ENCODE measurements at places on chromosomes 3 and 15.

- H3K27me3 ChIP-seq = no peaks in the 10 kb centered on the region
- H3K4me3 ChIP-seq = no peak overlapping the region
- DNase-seq = no peak
- peaks cover 34% of the 10 kb centered on the region for H3K36me3 ChIP-seq
- H3K4me1 ChIP-seq = peaks cover 36% of the 10 kb centered on the region
- no peak overlapping the region for H3K27ac ChIP-seq
Observed at GRCh38 chr15:34984889-34985630, 3.0 kb downstream of the ZNF770 start.

- H3K4me3 ChIP-seq = no peak overlapping the region
- H3K27ac ChIP-seq = no peak overlapping the region
- no peak for DNase-seq
- no peaks in the 10 kb centered on the region for H3K36me3 ChIP-seq
Observed at GRCh38 chr3:32220006-32220405, 18.5 kb upstream of the CMTM8 start.

GRCh38 chr3:23308986-23309625 is 106.0 kb downstream of the UBE2E2 start:
- H3K4me3 ChIP-seq = no peak overlapping the region
- H3K36me3 ChIP-seq = no peaks in the 10 kb centered on the region
- peaks cover 18% of the 10 kb centered on the region for H3K4me1 ChIP-seq
- H3K27ac ChIP-seq = no peak overlapping the region
- H3K27me3 ChIP-seq = no peaks in the 10 kb centered on the region

DNA sequence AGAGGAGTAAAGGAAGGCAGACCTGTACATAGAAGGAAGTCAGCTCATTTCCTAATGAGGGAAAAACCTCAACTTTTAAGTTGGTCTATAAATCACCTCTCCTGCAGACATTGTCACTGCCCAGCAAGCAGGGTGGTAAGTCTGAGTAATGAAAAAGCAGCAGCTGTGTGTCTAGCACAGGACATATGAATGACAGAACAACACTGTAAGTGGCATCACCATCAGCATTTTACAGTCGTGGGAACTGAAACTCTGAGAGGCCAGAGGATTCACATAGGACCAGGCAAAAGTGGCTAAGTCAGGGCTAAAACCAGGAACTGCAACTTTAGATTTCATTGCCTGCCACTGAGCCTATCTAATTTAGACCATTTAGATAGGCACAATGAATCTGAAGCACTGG is 235.6 kb downstream of the CLSTN2 start:
- no peak overlapping the region for H3K27ac ChIP-seq
- no peak overlapping the region for H3K4me3 ChIP-seq
- H3K36me3 ChIP-seq = no peaks in the 10 kb centered on the region
- H3K27me3 ChIP-seq = no peaks in the 10 kb centered on the region
- no peak for DNase-seq

- peaks cover 44% of the 10 kb centered on the region for H3K36me3 ChIP-seq
- no peak for DNase-seq
- H3K4me3 ChIP-seq = no peak overlapping the region
- H3K4me1 ChIP-seq = peaks cover 25% of the 10 kb centered on the region
- no peak overlapping the region for H3K27ac ChIP-seq
Observed at GRCh38 chr15:80944818-80945217, 44.8 kb downstream of the MESD start.

DNA sequence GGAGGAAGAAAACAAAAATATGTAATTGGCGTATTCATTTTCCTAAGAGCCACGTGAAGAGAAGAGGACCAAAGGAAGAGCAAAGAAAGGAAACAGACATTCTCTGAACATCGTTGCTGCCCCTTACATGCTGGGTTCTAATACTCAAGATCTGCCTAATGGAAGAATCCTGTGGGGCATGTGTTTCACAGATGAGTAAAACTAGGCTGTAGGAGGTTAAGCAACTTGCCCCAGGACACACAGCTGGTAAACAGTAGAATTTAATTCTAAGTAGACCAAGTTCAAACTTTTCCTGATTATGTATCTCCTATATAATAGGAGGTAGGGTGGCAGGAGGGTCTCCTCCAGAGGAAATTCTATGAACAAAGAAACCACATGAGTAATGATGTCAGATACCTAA is 106.1 kb upstream of the TNFAIP8L3 start:
- no peak overlapping the region for H3K27ac ChIP-seq
- no peak overlapping the region for H3K4me3 ChIP-seq
- H3K4me1 ChIP-seq = no peaks in the 10 kb centered on the region
- H3K36me3 ChIP-seq = no peaks in the 10 kb centered on the region

GRCh38 chr3:189389346-189389745 is 217.6 kb downstream of the TPRG1 start:
- no peaks in the 10 kb centered on the region for H3K36me3 ChIP-seq
- H3K4me1 ChIP-seq = no peaks in the 10 kb centered on the region
- DNase-seq = no peak
- no peaks in the 10 kb centered on the region for H3K27me3 ChIP-seq
- no peak overlapping the region for H3K4me3 ChIP-seq

GRCh38 chr15:28120359-28120640 is 21.2 kb upstream of the OCA2 start:
- no peaks in the 10 kb centered on the region for H3K4me1 ChIP-seq
- H3K36me3 ChIP-seq = peaks cover 96% of the 10 kb centered on the region
- H3K27ac ChIP-seq = no peak overlapping the region
- no peak for DNase-seq
- H3K27me3 ChIP-seq = no peaks in the 10 kb centered on the region

GRCh38 chr3:128170866-128171516 is 17.7 kb downstream of the EEFSEC start:
- DNase-seq = peak; percentile 85
- no peaks in the 10 kb centered on the region for H3K27me3 ChIP-seq
- no peaks in the 10 kb centered on the region for H3K4me1 ChIP-seq
- no peak overlapping the region for H3K27ac ChIP-seq
- no peak overlapping the region for H3K4me3 ChIP-seq

GRCh38 chr15:99993681-99994131 is 260.5 kb upstream of the LYSMD4 start:
- H3K36me3 ChIP-seq = no peaks in the 10 kb centered on the region
- no peaks in the 10 kb centered on the region for H3K4me1 ChIP-seq
- no peak for DNase-seq
- H3K4me3 ChIP-seq = no peak overlapping the region
- no peak overlapping the region for H3K27ac ChIP-seq

- H3K27ac ChIP-seq = no peak overlapping the region
- no peak overlapping the region for H3K4me3 ChIP-seq
- no peaks in the 10 kb centered on the region for H3K4me1 ChIP-seq
Observed at GRCh38 chr3:51773529-51774056, 5.4 kb downstream of the IQCF6 start.

DNA sequence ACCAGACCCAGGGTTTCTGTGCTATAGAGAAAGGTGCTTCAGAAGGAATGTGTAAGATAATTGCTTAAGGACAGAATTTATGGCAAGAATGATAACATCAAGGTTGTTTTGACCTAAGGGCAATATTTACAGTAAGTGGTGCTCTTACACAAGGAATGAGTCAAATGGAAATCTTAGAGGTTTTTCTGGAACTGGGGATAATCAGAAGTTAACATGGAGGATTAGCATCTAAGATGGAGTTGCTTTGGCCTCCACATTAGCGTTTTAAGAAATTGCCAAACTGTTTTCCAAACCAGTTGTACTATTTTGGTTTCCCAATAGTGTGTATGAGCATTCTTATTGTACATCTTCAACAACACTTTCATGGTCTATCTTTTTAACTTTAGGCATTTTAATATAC is 3.1 kb downstream of the WDR93 start:
- DNase-seq = no peak
- H3K4me1 ChIP-seq = peaks cover 12% of the 10 kb centered on the region
- H3K27me3 ChIP-seq = no peaks in the 10 kb centered on the region
- H3K27ac ChIP-seq = no peak overlapping the region
- H3K4me3 ChIP-seq = no peak overlapping the region
- no peaks in the 10 kb centered on the region for H3K36me3 ChIP-seq

DNA sequence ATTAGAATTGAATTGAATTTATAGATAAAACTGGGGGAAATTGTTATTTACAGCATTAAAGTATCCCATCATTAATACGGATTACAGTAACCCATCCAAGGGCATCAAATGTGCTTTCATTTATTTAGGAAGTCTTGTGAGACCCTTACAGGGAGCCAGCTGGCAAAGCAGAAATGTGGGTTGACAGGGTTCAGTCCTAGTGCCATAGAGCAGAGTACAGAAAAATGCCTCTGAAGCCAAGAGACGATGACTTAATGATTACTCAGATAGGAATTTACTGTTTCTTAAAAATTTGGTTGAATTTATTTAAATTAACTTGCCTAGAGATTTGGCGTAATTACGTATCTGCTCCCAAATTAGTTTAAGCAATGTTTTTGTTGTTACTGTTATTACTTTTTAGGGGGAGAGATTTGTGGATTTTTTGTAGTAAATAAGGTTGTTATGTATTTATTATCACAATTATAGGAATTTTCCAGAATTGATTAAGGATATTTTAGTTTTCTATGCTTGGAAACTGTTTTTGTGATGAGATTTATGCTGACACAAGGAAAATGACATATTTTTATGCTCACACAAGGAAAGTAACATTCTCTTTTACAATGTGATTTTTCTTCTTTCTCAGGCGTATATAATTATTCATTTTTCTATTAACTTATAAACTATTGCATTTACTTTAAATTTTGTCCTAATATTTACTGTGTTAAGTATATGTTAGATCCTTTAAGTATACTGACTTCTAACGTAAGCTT is 152.0 kb downstream of the EPHA6 start:
- H3K36me3 ChIP-seq = no peaks in the 10 kb centered on the region
- no peak overlapping the region for H3K4me3 ChIP-seq
- H3K27me3 ChIP-seq = no peaks in the 10 kb centered on the region
- H3K27ac ChIP-seq = no peak overlapping the region

GRCh38 chr15:74192751-74193150 is 9.8 kb downstream of the STRA6 start:
- H3K27me3 ChIP-seq = no peaks in the 10 kb centered on the region
- no peaks in the 10 kb centered on the region for H3K36me3 ChIP-seq
- H3K4me1 ChIP-seq = no peaks in the 10 kb centered on the region
- no peak for DNase-seq
- no peak overlapping the region for H3K27ac ChIP-seq
- H3K4me3 ChIP-seq = no peak overlapping the region

DNA sequence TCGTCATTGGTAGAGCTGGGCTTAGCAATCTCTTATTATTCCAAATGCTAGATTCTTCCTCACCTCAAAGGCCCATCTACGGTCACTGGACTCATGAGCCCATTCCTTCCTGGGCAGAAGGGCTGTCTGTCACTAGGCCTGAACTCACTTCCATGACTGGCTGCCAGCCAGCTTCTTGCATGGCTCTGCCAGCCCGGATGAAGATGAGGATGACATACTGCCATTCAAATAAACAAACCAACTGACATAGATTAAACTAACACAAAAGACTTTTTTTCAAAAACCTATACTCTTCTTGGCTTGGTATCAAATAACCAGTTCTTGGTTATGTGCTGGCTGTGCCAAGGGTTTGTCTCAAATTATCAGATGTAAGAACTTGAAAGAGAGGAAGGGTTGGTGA is 23.8 kb downstream of the ISL2 start:
- H3K36me3 ChIP-seq = peaks cover 4% of the 10 kb centered on the region
- no peak overlapping the region for H3K27ac ChIP-seq
- H3K27me3 ChIP-seq = no peaks in the 10 kb centered on the region
- DNase-seq = no peak
- no peak overlapping the region for H3K4me3 ChIP-seq

DNA sequence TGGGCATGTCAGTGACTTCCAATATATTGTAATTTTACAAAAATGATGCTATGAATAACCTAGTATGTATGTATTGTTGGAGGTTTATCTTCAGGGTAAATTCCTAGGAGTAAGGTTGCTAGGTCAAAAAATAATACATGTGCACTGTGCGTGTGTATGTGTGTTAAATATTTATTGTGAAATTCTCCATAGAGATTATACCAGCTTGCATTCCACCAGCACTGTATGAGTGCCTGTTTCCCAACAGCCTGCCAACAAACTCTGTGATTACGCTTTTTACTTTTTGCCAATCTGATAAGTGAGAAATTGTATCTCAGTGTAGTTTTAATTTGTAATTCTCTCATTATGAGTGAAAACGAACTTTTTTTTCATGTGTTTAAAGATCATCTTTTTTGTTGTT is 12.6 kb upstream of the IGF2BP2 start:
- H3K4me3 ChIP-seq = no peak overlapping the region
- H3K27me3 ChIP-seq = peaks cover 5% of the 10 kb centered on the region
- no peak for DNase-seq
- no peaks in the 10 kb centered on the region for H3K36me3 ChIP-seq
- no peak overlapping the region for H3K27ac ChIP-seq

GRCh38 chr3:32869513-32870047 is 51.8 kb downstream of the TRIM71 start:
- peaks cover 17% of the 10 kb centered on the region for H3K4me1 ChIP-seq
- H3K36me3 ChIP-seq = no peaks in the 10 kb centered on the region
- H3K4me3 ChIP-seq = no peak overlapping the region
- H3K27me3 ChIP-seq = no peaks in the 10 kb centered on the region
- no peak for DNase-seq

- H3K36me3 ChIP-seq = no peaks in the 10 kb centered on the region
- no peaks in the 10 kb centered on the region for H3K27me3 ChIP-seq
- H3K27ac ChIP-seq = no peak overlapping the region
- DNase-seq = no peak
Observed at GRCh38 chr3:114213292-114213626, 24.1 kb downstream of the ZNF80 start.

DNA sequence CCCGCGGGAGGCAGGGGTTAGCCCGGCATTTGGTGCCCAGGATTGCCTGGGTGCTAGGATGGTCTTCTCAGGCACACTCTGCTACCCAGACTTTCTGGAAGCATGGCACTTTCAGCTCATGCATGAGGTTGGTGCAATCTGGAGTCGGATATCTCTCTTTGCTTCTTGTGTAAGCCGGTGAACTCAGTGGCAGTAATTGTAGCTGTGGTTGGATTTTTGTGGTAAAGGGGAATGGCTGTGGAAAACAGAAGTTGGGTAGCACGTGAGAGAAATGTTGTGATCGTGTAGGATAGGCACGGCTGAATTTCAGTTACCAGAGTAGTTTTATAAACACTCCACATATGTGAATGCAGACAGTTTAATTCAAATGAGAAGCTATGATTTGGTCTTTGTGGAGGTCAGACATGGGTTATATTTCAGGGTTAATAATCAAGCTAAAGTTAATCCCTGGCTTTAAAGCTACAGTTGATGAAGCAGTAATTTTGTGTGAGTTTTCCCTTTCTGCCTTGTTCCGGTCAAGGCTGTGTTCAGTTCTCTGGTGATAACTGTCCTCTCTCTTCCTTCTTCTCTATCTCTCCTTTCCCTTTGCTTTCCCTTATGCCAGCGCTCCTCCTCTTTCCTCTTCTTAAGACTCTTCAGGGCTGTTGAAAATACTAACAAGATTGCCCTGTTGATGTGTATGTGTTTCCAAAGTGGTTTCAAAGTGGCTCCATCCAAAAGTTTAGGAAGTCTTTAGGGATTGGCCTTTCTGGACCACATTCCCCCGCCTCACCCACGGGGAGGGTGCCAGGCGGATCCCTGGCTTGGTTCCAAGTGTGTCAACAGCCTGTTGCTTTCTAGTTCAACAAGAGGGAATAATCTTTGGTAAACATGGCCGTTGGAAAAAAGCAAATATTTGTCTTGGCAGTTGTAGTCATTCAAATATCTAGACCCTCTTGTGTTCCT is 404.6 kb upstream of the C2CD4B start:
- H3K4me1 ChIP-seq = peaks cover 11% of the 10 kb centered on the region
- no peak overlapping the region for H3K27ac ChIP-seq
- no peak overlapping the region for H3K4me3 ChIP-seq
- DNase-seq = no peak
- H3K36me3 ChIP-seq = no peaks in the 10 kb centered on the region

GRCh38 chr15:78102741-78103140 is 10.4 kb downstream of the SH2D7 start:
- H3K36me3 ChIP-seq = no peaks in the 10 kb centered on the region
- no peak overlapping the region for H3K4me3 ChIP-seq
- no peak for DNase-seq

All from sigmoid colon (tissue), 7 donors.